ENCODE measurements at places on chromosomes 4 and X.

GRCh38 chrX:31603411-31604120 lies 531.7 kb upstream of the FTHL17 start:
- DNase-seq = no peak

GRCh38 chr4:160848901-160849760 lies 1314.7 kb downstream of the FSTL5 start:
- no peak for DNase-seq

GRCh38 chrX:95040104-95040503 lies 1366.1 kb downstream of the FAM133A start:
- DNase-seq = no peak

DNA sequence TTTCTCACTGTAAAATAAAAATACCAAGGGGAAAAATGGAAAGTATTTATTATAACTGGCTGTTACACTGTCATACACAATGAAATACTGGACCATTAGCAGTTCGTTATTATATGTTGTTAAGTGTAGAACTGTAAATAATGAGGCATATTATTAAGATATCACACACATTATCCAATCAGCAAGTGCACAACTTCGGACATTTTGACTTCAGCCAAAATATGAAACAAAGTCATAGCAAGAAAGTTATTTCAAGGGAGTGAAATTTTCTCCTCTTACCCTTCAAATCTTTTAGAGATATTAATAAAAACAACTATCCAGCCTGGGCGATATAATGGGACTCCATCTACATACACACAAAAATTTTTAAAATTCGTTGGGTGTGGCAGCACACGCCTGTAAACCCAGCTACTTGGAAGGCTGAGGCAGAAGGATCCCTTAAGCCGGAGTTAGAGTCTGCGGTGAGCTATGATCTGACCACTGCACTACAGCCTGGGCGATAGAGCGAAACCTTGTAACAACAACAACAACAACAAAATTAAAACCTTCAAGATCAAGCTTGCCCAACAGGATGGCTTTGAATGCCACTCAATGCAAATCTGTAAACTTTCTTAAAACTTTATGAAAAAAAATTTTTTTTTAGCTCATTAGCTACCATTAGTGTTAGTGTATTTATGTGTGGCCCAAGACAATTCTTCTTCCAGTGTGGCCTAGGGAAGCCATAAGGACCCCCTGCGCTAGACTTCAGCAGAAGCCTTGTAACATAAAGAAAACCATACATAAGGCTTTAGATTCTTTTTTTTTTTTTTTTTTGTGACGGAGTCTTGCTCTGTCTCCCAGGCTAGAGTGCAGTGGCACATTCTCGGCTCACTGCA lies 1.3 kb upstream of the CISD2 start:
- DNase-seq = peak; percentile 61

DNA sequence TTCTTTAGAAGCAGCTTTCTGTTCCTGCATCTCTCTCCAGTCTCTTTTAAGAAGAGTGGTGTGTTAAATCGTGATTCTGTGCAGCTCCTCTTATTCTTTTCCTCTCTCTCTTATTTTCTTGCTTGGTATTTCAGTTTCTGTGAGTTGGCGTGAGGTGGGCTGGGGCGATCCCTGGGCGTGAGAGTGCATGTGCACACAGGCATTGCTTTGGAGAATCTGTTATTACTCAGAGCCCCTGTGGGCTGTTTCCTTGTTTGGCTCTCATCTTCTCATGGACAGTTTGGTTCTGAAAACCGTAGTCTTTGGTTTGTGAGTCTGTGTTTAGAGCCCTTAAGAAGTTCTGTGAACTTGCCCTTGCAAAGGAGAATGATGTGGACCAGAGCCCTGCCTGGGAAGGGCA lies 97.2 kb upstream of the CLNK start:
- no peak for DNase-seq

- peak; percentile 59 for DNase-seq
Observed at GRCh38 chrX:44915361-44915868, 42.4 kb downstream of the KDM6A start.

- no peak for DNase-seq
Observed at GRCh38 chrX:8403988-8404387, 60.6 kb upstream of the VCX3B start.
